ENCODE measurements at places on chromosomes 7 and 10. TPM values are rescaled to one million over a fixed set of nuclear protein-coding genes. Genes with fewer than 3 reads are reported as not detected.

GRCh38 chr7:88522771-88523293 is 216.1 kb upstream of the STEAP4 start:
- no peaks in the 10 kb centered on the region for H3K36me3 ChIP-seq
- H3K27ac ChIP-seq = no peak overlapping the region
- no peaks in the 10 kb centered on the region for H3K4me1 ChIP-seq
- no peak overlapping the region for H3K4me3 ChIP-seq
- DNase-seq = no peak
- no peaks in the 10 kb centered on the region for H3K27me3 ChIP-seq

TRIL gene
- not detected for total RNA-seq

GRCh38 chr7:27048438-27048837 is 47.4 kb downstream of the HOXA1 start:
- H3K4me3 ChIP-seq = no peak overlapping the region
- H3K36me3 ChIP-seq = no peaks in the 10 kb centered on the region
- no peak for DNase-seq
- H3K27me3 ChIP-seq = no peaks in the 10 kb centered on the region

NSUN5 gene
- 31.8 TPM for total RNA-seq

DNA sequence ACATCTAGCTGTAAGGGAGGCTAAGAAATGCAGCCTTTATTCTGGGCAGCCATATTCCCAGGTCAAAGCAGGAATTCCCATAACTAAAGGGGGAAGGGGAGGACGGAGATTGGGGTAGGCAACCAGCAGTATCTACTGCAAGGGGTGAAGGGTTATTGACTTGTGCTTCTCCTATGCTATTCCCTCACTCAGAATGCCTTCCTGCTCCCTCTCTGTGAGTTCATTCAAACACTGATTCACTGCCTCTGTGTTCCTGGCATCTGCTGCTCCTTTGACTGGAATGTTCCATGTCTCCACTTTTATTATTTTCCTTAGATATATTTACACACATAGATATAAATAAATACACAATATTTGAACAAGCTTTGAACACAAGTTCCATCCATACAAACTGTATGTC is 11.1 kb downstream of the HTR7 start:
- H3K27ac ChIP-seq = no peak overlapping the region
- no peaks in the 10 kb centered on the region for H3K4me1 ChIP-seq
- no peak overlapping the region for H3K4me3 ChIP-seq
- DNase-seq = no peak
- peaks cover 18% of the 10 kb centered on the region for H3K27me3 ChIP-seq

GRCh38 chr10:122510736-122511135 is 49.4 kb downstream of the HTRA1 start:
- no peak overlapping the region for H3K27ac ChIP-seq
- no peak for DNase-seq
- peaks cover 12% of the 10 kb centered on the region for H3K4me1 ChIP-seq
- H3K4me3 ChIP-seq = no peak overlapping the region

- H3K4me1 ChIP-seq = peaks cover 39% of the 10 kb centered on the region
- no peaks in the 10 kb centered on the region for H3K27me3 ChIP-seq
- peak overlapping the region; percentile 74 for H3K4me3 ChIP-seq
Observed at GRCh38 chr10:1063232-1063865, 7.2 kb downstream of the WDR37 start.

GRCh38 chr7:142885311-142886230 is at the start of gene TRPV6:
TSS of gene TRPV6 (minus strand) at chr7:142885745.
- no peak within 1 kb of the TSS for H3K27ac ChIP-seq
- no peaks in the 10 kb centered on the region for H3K36me3 ChIP-seq
- H3K27me3 ChIP-seq = no peaks in the 10 kb centered on the region
- DNase-seq = no peak

- no peak overlapping the region for H3K4me3 ChIP-seq
- no peaks in the 10 kb centered on the region for H3K4me1 ChIP-seq
- H3K27me3 ChIP-seq = no peaks in the 10 kb centered on the region
- peaks cover 32% of the 10 kb centered on the region for H3K36me3 ChIP-seq
- H3K27ac ChIP-seq = no peak overlapping the region
Observed at GRCh38 chr7:8084836-8085235, 116.2 kb downstream of the GLCCI1 start.

DNA sequence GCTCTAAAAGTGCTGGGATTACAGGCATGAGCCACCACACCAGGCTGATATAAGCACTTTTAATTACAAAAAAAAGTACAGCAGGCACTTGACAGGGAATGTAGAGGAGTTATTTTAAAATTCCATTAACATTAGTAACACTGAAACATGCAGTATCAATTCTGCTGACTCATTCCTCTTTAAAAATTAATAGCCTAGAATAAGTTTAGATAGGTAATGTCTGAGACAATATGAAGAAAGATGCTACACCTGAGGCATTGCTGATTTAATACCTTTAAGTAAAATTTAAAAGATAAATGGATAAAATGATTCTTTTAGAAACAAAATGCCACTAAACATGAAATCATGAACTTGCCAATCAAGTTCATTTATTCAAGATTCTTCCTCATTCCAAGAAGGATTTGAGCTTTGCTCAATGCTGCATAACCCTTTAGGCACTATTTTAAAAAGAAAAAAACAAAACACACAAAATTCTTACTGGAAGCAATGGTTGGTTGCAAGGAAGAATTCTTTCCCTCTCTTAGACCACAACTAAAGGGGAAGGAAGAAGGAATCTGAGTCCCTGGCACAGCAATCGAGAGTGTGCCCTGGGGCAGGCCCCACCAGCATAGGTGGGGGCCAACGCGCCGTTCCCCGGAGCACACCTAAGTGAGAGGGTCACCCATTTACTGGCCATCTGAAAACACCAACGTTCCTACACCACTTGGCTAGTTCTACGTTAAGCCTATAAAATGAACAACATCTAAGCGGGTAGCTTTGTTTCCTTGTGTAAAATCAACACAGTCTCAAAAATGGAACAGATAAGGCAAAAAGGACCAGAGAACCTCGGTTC is 26.6 kb downstream of the ESYT2 start:
- H3K4me1 ChIP-seq = peaks cover 38% of the 10 kb centered on the region
- H3K27ac ChIP-seq = no peak overlapping the region
- DNase-seq = no peak
- no peaks in the 10 kb centered on the region for H3K27me3 ChIP-seq
- H3K36me3 ChIP-seq = peaks cover 21% of the 10 kb centered on the region
